ENCODE measurements at places on chromosomes 2 and 18.

DNA sequence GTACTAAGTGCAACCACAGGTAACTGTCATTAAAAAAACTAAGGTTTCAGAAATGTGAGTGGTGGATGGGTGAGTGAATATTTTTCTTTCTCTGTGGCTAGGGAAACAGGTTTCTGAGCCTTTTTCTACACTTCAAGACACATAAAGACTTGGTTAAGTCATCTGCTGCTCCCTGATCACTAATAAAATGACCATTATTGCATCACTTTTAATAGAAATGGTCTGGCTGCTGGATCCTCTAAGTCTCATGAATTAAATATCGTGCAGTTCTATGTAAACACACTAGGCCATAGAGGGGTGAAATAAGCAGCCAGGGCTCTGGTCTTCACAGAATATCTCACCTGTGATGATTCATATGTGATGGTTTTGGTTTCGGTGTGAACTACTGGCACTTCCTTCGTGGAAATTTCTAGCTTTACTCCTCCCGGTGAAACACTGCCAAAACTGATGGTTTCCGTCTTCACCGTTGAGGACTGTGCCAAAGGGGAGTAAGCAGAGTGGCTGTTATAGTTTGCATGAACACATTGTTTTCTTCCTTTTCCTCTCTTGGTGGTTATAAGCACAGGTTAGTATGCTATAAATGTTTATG, 100.4 kb upstream of the ZBTB14 start:
- no peak for DNase-seq

- peak; percentile 7 for DNase-seq
These were observed 24.0 kb upstream of the CREB1 start for GRCh38 chr2:207505728-207506127.

DNA sequence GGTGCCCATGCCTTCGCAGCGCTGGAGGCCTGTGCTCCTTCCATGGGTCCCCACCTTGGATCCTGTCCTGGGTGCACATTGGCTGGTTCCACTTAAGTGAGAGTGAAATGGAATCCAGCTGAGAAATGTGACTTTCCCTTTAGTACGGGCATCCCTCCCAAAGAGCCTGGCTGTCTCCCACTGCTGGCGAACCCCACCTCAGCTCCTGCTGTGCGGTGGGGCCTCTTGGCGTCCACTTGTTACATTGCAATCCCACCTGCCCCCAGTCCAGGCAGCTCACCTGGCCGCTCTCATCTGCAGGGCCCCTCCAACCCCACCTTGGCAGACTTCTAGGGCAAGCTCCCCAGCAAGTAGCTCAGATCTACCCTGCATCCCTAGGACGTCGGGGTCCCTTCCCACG, 35.5 kb upstream of the GNAL start:
- DNase-seq: no peak

DNA sequence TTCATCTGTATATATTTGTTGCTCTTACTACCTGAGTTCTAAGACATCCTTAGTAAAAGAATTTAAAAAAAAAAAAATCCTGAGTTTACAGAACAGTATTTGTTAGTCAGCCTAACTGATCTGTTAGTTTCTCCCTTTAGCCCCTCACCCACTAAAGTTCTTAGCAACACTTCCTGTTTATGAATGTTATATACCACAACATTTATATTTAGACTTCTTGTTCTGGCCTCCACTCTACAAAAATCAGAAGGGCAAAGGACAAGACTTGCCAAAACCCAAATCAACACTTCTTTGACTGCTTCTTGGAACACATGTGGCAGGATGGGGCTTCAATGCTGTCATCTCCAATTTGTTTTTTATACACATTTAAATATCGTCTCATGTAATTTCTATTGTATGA, 71.1 kb downstream of the MGAT5 start:
- DNase-seq: peak; percentile 18

GRCh38 chr2:44299635-44300034, 24.4 kb downstream of the SLC3A1 start:
- DNase-seq: no peak

DNA sequence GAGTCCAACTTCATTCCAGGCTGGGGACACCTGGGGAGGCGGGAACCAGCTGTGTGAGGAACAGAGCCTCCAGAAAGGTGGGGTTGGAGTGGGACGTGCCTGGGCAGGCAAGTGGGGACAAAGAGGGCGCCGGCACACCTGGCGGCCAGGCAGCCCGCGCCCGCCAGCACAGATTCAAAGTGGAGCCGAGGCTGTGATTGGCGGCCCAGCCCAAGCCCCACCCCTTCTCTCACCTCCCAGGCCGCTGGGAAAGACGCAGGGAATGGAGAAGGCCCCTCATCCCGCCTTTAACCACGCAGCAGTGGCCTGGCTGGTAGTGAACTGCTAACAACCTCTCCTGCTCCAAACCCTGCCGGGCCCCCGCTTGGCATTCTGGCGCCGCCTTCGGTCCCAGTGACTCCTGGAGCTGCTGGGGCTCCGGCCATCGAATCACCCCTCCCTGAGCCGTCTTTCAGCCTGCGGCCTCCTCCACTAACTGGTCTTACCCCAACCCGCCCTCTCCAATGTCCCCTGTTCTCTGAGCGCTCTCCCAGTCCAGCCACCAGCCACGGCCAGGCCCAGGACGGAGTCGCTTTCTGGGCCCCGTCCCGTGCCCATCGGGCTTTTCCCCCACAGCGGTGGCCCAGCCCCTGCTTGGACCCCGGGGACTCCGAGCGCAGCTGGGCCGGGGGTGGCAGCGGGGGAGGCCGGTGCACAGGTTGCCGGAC, 27.9 kb upstream of the PTMA start:
- no peak for DNase-seq

- DNase-seq: no peak
These were observed 48.8 kb downstream of the TWIST2 start for GRCh38 chr2:238896641-238897040.

GRCh38 chr2:126663184-126663963, 7.4 kb downstream of the GYPC start:
- no peak for DNase-seq

GRCh38 chr2:15560988-15561573, at the start of gene NBAS:
Gene NBAS (minus strand): TSS chr2:15561334. CDS start chr2:15561304, 30 bp downstream.
- DNase-seq: peak; percentile 92

DNA sequence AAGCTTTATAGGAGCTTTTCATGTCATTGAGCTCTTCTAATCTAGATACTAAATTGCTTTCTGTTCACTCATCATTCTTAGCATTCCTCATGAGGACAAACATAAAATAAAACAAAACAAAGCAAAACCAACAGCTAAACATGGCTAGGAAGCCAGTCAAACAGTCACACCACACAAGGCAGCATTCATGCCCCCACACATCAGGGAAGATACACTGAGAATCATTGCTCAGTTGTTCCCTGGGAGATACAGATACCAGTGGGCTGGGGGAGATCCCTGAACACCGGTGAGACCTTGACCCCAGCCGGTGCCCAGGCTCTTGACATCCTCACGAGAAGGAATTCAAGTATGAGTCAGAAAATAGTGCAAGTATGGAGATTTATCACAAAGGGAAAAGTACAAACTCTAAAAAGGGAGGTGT, 177.9 kb upstream of the ARL4C start:
- DNase-seq: no peak

DNA sequence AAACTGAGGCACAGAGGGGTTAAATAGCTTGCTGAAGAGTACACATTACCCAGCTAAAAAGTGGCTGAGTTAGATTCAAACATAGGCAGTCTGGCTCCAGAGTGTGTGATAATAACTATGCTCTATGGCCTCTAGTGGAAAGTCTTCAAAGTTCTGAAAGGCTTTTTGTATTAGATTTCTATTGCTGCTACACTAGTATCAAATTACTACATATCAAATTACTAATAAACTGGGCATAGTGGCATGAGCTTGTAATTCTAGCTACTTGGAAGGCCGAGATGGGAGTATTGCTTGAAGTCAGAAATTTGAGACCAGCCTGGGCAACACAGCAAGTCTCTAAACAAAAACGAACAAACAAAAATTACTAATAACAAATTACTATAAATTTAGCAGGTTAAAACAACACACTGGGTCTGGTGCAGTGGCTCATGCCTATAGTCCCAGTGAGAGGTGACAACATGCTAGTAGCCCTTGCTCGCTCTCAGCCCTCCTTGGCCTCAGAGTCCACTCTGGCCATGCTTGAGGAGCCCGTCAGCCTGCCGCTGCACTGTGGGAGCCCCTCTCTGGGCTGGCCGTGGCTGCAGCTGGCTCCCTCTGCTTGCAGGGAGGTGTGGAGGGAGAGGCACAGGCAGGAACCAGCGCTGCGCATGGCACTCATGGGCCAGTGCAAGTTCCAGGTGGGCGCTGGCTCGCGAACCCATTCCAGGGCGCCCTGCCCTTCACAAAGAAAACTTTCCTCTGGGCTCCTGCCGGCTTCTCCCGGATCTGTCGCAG, 38.2 kb upstream of the TWSG1 start:
- DNase-seq: no peak

DNA sequence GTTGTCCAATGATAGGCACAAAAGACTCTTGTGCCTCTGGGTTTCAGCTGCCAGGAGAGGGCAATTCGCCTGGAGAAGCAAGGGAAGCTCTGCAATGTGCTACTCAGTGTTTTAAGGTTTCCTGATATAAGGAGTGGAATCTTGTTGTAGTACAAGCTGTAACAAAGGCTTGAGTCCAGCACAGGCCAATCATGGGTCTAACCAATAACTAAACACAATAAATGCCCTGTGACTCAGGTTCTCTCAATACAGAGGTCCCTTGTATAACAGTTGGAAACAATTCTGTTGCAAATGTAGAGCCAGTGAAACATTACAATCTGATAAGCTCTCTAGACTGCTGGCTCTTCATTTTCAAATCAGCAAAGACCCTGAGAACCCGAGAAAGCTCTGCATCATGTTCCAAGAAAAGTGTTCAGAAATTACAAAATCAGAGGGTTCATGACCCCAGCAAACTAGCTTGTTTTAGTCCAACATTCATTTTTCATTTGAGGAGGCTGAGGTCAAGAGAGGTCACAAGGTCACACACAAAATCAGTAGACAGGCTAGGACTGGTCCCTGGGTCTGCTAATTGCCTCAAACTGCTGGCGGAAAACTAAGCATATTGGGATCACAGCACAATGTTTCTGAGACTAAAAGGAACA, 59.0 kb upstream of the DNMT3A start:
- no peak for DNase-seq

DNA sequence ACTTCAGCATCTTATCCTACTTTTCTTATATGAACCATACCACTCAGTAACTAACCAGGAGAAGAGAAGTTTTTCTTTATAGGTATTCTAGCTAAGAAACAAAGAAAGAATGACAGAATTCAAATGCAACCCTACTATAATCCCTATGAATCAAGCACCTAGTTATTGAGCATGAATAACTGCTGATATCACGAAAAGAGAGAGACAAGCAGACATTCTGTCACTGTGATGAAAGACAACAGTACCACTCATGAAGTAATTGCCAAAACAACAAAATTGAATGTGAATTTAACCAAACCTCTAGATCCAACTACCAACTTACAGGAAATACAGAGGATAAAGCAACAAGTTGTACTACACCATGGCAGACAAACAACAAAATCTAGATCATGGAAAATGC, 15.3 kb downstream of the TTC21B start:
- DNase-seq: no peak

- DNase-seq: no peak
These were observed 253.3 kb upstream of the TCF4 start for GRCh38 chr18:55841314-55841713.

GRCh38 chr2:238123218-238123971, 15.1 kb upstream of the KLHL30 start:
- DNase-seq: no peak

Measured in Kasumi-1 (cell line).